Fibroblast of villous mesenchyme (primary cell): ENCODE measurements at places on chromosomes 16 and 17.
A peak's percentile ranks its signal among the peaks of the same experiment; 100 is the strongest.

GRCh38 chr17:652314-652713 lies 62.3 kb downstream of the VPS53 start:
- no peak for DNase-seq

DNA sequence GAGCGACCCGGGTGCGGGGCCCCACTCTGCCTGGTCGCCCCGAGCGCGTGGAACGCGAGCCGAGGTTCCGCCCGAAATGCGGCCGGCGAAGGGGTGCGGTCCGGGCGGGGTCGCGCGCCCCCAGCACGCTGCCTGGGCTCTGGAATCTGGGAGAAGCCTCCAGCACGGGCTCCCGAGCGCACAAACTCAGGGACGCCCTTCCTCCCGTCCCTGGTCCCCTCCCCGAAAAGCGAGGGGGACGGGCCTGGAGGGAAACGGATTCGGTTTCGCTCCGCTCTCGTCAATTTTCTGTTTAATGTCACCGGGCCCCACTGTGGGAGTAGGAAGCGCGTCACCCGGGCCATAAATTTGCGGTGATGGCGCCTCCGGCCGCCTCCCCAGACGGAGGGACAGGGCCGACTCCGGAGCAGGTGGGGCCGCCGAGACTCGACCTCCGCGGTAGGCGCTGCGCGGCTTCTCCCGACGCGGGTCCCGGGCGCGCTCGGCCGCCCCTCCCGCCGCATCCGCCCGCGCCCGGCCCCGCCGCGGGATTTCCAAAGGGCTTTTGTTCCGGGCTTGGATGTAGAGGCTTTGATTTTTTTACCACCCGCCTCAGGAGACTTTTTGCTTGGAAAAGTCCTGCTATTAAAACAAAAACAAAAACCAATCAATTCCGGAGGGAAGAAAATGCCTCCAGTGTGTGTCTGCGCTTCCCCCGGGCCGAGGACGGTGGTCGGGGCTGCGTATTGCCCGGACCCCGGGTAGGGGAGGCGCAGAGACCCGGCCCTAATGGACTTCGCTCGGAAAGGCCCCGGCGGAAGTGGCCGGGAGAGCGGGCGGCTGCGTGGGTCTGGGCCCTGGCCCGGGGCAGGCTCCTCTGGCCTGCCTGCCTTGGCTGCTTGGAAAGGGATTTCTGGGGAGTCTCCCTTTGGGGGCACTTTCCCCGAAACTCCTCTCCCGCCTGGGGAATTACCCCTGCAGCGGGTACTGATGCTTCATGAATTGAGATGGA lies 7.9 kb upstream of the BAHCC1 start:
- DNase-seq = peak; percentile 90

GRCh38 chr16:8950580-8951077 lies 13.1 kb downstream of the USP7 start:
- peak; percentile 72 for DNase-seq

GRCh38 chr17:31074772-31075555 lies 19.8 kb upstream of the NF1 start:
- peak; percentile 20 for DNase-seq

DNA sequence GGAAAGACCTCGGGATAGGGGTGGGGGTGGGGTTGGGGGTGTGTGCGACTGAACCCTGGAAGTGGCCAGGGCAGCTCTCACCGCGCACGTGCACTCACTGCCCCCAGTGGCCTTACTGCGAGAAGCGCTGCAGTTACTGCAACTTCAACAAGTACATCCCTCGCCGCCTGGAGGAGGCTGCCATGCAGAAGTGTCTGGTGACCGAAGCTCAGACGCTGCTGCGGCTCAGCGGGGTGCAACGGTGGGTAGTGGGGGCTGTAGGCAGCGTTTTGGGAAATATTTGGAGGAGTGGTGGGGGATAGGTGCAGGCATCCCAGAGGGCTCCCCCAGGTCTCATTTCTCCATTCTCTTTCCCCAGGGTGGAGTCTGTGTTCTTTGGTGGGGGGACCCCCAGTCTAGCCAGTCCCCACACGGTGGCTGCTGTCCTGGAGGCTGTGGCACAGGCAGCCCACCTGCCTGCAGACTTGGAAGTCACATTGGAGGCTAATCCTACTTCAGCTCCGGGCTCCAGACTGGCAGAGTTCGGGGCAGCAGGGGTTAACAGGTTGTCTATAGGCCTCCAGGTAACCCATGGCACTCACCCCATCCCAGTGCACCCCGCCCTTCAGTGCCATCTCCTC lies 972 bp downstream of the RSAD1 start:
- DNase-seq = peak; percentile 77

DNA sequence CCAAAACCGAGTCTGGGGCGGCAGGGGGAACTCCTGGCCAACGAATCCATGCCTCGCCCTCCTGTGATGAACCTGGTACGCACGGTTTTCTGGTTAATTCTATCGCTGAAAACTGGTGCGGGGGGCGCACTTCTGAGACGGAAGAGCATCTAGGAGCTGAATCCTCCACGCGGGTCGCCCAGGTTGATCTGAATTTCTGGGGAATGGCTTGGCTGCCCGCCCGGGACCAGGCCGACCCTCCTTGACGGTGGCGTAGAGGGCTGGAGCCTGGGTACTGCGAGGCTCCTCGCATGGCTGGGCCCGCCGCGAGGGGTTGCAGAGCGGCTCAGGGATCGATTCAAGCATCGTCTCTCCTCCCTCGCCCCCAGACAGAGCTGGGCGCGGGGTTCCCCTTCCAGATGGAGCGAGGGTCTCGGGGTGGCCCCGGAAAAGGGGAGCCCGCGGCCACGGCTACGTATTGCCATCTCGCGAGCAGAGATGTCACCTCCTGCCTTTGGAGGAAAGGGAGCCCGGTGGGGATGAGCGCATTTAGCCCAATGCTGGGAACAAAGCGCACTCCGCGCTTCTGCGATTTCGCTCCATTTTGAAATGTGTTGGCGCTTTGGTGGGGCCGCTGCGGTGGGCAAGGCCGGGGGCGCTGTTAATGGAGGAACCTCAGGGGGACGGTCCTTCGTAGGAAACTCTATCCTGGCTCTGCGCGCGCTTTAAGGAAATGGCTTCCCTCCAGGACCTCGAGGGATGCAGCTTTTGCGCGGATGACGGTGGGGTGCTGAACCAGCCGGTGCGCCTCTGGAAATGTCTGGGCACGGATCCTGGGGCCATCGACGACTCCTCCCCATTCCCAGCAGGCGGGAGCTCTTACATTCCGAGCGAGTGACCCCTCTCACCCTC lies 2.7 kb downstream of the MAPT start:
- no peak for DNase-seq

DNA sequence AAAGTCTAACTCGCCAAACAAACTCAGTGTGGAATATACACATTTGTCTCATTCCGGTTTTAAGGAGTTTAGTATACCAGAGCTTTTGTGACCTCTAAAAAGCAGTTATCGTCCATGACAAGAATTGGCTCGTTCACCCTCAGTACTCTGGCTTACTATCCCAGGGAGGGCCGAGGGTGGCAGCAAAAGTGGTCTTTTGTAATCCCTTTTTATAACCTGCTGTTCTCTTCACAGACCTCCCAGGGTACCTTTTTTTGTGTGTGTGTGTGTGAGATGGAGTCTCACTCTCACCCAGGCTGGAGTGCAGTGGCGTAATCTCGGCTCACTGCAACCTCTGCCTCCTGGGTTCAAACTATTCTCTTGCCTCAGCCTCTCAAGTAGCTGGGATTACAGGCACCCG lies 8.9 kb downstream of the NMT1 start:
- no peak for DNase-seq

- DNase-seq = no peak
Observed at GRCh38 chr17:63927464-63928171, 4.5 kb downstream of the CD79B start.

- DNase-seq = no peak
Observed at GRCh38 chr16:62190426-62190825, 154.2 kb upstream of the CDH8 start.

DNA sequence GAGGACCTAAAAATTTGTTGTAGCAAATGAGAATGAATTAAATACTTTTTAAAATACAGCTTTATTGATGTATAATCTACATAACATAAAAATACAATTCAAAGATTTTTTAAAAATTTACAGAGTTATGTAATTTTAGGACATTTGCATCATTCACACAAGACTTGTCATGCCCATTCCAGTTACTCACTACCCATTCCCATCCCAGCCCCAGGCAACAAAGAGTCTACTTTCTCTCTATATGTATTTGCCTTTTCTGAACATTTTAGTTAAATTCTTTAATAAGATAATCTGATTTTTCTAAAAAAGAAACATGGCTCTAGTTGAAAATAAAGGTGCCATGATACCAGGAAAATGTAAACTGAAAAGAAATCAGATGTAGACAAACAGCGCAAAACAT lies 354.2 kb downstream of the PMP22 start:
- DNase-seq = no peak

- DNase-seq = no peak
Observed at GRCh38 chr16:19997734-19998133, 76.0 kb downstream of the GPR139 start.

GRCh38 chr17:78469443-78469842 lies 91.0 kb downstream of the PGS1 start:
- no peak for DNase-seq

DNA sequence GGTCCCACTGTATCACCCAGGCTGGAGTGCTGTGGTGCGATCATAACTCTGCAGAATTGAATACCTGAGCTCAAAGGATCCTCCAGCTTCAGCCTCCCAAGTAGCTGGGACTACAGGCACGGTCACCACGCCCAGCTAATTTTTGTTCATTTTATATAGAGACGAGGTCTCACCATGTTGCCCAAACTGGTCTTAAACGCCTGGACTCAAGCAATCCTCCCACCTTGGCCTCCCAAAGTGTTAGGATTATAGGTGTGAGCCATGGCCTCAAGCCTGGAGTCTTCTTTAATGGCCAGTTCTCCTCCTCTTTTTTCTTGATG lies 484 bp downstream of the CD300LB start:
- DNase-seq = no peak

DNA sequence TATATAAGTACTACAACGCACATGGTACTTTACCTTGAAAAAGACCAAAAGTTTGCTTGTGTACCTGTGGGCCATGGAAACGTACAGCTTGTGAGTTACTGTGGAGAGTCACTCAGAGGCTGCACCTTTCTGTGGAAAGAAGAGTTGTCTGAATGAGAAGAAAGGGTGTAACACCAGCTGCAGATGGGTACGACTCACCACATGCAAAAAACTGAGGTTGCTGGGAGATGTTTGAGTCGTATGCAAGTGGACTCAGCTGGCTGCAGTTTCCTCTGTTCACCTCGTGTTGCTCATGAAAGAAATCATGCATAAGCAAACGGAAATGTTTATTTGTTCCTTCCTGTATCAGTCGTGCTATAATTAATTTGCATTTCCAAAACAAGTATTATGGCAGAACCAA lies 22.4 kb upstream of the DYNLRB2 start:
- no peak for DNase-seq

DNA sequence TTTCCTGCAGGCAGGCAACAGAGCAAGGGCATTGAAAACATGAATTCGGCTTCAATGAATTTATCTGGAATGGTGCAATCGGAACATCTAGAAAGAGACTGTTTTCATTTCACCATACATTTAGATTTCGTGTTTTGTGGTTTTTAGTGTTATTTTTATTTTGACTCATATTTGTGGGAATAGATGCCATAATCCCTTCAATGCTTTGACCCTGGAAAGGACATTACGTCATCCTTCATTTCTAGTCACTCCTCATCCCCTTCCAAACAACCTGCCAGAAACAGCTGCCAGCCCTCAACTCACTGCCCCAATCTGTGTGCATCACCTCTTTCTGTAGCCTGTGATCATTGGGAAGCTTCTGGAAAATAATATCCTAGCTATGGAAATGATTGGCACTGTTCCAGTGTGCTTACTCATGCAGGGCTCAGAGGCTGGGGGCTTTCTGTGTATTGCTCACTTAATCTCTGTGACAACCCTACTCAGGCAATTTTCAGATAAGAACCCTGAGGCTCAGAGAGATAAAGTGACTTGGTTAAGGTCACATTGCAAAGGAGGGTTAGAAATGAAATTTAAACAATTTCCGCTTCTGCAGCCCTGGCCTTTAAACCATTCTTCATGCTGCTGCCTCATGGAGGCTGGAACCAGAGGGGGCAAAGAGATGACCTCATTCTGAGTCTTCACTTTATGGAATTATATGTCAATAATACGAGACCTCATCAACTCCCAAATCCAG lies 9.5 kb upstream of the KSR1 start:
- DNase-seq = peak; percentile 99

DNA sequence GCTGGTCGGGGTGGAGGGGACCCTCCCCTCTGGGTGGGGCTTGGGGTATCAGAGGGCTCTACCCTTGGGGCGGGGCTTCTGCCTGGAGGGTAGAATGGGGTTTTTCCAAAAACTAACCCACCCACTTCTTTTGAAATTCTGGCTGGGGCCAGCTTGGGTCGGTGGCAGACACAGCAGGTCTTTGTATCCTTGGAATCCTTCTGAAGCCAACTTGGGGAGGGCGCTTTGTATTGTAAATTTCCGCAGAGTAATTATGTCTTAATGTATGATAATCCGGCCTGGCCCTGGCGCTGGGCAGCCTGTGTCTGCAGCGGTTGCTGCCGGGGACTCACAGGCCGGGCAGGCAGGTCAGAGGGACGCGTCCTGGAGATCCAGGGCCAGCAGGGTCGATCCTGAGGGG lies 33.9 kb upstream of the GSE1 start:
- no peak for DNase-seq

GRCh38 chr17:57639381-57639780 lies 105.7 kb downstream of the CCDC182 start:
- no peak for DNase-seq

- no peak for DNase-seq
Observed at GRCh38 chr17:44379887-44380286, 9.6 kb downstream of the ITGA2B start.

GRCh38 chr17:63847525-63848249 lies 5.2 kb upstream of the SMARCD2 start:
- DNase-seq = no peak

- DNase-seq = no peak
Observed at GRCh38 chr16:89132194-89133005, 38.7 kb downstream of the ACSF3 start.

GRCh38 chr17:31535581-31535981 lies 144.1 kb downstream of the RAB11FIP4 start:
- no peak for DNase-seq

DNA sequence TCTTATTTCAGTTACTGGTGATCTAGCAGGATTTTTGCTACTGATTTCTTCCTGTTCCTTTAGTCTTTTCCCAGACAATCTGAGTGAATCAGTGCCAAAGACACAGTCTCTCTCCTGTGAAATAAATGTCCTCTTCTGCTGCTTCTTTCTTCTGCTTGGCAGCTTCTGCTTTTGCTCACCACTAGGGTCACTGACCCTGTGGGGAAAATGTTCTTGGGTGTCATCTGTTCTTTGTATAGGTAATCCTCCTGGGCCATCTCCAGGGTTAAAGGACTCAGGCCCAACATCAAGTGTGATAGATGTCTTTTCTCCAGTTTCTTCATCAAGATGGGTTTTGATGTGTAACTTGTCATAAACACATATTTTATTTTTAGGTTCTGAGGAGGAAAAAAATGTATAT lies 5.2 kb downstream of the PALB2 start:
- peak; percentile 5 for DNase-seq

- DNase-seq = no peak
Observed at GRCh38 chr17:72587156-72587555, 466.3 kb downstream of the SOX9 start.
